NCI-H2029 (cell line): ENCODE measurements at places on chromosomes 3 and 15.
A peak's percentile ranks its signal among the peaks of the same experiment; 100 is the strongest.

DNA sequence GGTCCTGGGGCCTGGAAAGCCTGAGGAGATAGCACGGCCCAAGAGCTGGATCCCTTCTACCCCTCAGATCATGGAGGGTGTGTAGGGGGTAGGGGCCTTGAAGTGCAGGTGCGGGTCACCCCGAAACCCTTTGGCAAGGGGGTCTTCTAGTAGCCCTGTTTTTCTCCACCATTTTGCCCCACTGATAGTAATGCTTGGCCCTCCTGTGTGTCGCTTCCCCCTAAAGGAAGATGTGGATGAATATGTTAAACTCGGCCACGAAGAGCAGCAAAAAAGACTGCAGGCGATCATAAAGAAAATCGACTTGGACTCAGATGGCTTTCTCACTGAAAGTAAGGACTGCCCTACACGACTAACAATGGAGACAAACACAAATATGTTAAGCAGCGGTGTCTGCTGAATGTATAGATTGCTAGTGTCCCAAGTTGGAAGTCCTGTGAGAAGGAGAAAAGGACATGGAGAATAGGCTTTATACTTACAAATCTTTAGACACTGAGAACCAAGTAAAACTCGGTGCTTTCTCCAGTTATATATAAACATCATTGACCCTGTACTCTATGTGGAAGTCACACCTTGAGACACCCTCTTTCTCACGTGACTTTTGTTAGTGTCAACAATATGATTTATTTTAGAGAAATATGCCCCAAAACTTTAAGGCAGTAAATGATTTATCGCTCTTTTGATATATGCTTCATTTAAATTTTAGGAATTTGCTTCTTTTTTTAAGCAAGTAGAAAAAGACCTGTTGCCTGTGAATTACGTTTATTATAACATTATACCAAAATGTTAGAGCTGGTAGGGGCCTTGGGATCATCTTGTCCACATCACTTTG, 802 bp downstream of the RCN2 start:
- DNase-seq, result no peak

DNA sequence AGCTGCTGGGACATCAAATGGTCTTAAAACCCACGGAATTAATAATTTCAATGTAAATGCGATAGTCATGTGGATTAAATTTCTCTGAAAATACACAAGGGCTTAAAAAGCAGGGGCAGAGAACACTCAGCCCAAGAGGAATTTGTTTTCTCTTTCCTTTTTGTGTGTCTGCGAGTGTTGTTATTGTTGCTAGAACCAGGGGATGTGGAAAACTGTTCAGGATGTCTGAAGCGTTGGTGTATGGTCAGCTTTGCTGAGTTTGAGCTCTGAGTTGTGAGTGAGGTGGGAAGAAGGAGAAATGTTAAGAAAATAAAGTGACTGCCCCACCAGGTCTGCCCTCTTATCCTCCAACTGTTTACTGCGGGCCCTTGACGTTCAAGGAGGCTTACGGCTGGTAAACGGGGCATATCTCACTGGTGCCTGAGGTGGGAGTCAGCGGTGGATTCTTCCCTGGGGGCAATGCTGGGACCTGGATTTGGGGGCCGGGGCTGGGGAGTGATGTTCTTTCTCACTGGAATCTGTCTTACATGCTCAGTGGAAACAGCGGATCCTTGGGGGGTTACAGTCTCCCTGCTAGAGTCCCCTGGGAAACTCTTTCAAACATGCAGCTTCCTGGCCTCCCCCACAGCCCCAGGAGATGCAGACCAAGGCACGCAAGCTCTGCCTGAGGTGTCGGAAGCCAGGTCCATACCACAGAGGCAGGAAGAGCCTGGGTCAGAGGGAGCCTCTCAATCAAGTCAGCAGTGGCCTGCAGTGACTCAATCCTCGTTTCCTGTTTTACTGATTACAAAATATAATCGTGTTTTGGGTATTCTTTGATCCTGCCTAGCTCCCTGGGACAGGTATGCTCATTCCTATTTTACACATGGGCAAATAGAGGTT, 41.8 kb downstream of the ITGA11 start:
- DNase-seq, result no peak

DNA sequence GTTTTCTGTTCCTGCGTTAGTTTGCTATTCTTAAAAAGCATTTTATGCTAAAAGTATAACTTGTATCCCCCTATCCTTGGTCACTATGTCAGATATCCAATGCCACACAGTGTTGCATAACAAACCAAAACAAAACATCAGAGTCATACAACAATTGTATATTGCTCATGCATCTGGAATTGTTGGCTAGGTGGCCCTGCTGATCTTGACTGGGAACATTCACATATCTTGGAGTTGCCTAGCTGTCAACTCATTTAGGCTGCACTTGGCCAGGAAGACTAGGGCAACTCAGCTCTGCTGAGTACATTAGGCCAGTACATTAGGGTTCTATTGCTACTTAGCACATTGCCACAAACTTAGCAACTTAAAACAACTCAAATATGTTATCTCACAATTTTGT, 706.5 kb upstream of the UBE2E2 start:
- no peak for DNase-seq

- DNase-seq, result no peak
Observed at GRCh38 chr15:89067751-89068150, 20.5 kb upstream of the ABHD2 start.

- peak; percentile 51 for DNase-seq
Observed at GRCh38 chr3:96657710-96658109, 156.7 kb upstream of the EPHA6 start.

- no peak for DNase-seq
Observed at GRCh38 chr3:67641451-67641850, 13.0 kb downstream of the SUCLG2 start.

- DNase-seq, result no peak
Observed at GRCh38 chr15:42144841-42145375, 11.5 kb downstream of the PLA2G4F start.

- DNase-seq, result no peak
Observed at GRCh38 chr3:67598814-67599556, 55.4 kb downstream of the SUCLG2 start.

- no peak for DNase-seq
Observed at GRCh38 chr3:38114052-38114874, 22.7 kb downstream of the ACAA1 start.

DNA sequence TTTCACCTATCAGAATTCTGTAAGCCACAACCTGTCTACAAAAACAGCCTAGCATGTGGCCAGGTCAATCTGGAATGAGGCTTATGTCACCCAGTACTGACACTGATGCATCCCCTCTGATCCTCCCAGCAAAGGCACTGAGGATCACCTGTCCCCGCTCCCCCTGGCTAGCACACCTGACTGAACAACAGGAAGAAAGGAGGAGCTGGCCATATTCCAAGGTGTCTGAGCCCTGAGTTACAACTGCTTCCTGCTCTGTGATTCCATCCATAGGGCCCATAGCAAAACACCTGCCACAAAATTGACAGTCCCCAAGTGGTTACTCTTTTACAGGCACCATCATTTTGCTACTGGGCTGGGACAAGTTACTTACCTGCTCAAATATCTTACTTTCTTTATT, 555.5 kb upstream of the CFAP20DC start:
- peak; percentile 73 for DNase-seq

GRCh38 chr3:129626744-129627349, 20.4 kb upstream of the PLXND1 start:
- DNase-seq, result peak; percentile 59

DNA sequence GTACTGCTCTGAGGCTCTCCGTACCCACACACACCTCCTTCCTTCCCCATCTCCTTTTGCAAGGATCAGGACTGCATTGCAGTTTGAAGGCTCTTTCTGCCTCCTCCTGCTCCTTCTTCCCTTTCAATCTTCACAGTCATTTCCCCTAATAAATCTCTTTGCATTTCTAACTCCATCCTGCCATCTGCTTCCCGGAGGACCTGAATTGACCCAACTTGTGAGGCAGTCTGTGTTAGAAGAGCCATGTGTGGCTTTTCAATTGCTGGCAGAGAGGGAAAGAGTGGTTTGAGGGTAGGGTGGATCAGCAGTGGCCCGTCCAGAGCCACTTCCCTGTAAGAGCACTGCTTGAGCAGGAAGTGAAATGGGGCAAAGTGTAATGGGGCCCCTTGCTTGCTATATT, 35.8 kb downstream of the ANAPC13 start:
- no peak for DNase-seq

GRCh38 chr3:35045118-35045517, 594.2 kb upstream of the ARPP21 start:
- no peak for DNase-seq

- DNase-seq, result no peak
Observed at GRCh38 chr3:33186524-33187367, 31.9 kb downstream of the SUSD5 start.

GRCh38 chr15:39502082-39502447, 78.8 kb upstream of the THBS1 start:
- no peak for DNase-seq

- DNase-seq, result no peak
Observed at GRCh38 chr3:107344722-107345121, 32.5 kb upstream of the CCDC54 start.

DNA sequence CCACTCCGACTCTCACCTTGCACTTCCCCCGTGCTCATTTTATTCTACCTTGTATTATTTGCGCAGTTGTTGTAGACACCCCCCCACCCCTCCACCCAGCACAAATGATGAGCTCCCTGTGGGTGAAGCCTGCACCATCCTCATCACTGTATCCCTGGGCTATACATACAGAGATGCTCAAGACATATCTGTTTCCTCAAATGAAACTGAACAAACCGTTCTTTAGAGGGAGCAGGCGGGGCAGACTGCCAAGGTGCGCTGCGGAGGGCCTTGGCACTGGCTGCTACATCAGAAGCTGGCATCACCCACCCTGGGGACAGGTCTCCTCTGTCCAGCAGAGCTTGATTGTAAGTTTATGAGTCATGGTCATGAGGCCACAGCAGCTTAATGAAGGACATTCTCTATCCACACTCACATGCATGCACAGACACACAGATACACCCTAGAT, 29.0 kb downstream of the ADCY5 start:
- DNase-seq, result peak; percentile 27

- no peak for DNase-seq
Observed at GRCh38 chr3:52228751-52229291, 3.4 kb upstream of the TLR9 start.

GRCh38 chr3:134312072-134312872, 61.6 kb upstream of the RYK start:
- DNase-seq, result no peak

DNA sequence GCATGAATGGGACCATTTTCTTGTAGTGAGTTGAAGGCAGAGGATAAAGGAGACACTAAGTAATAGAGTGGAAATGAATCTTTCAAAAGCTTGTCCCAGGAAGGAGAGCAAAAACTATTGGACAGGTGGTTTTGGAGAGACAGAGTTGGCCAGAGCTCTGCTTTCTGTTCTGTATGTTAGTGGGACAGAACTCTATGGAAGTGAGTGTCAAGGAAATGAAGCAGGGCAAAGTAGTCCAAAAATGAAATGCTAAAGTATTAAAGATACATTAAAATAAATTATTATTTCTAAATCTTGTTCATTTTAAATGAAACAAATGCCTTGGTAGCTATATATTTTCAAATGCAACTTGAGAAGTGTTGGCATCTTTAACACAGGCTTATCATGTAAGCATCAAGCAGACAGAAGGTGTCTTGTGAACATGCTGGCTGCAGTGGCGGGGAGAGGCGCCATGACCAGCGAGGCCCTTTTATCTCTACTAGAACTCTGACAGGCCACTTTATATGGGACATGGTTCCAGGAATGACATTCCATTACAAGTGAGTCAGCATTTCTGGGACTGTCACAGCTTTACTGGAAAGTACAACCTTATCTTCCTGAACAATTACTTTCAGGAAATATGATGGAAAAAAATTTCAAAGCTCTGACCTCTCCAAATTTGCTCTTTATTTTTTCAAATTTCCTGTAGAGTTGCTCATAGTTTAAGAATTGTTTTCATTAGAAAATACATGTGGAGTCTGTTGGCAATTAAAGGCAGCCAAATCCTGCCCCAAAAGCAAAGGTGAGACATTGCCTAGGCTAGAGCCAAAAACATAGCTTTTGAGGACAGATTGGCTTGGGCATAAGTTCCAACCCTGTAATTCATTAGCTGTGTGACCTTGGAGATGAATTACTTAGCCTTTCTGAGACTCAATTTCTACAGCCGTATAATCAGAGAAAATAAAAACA, 106.5 kb downstream of the ECT2 start:
- DNase-seq, result no peak

GRCh38 chr3:43217206-43217605, 69.1 kb upstream of the SNRK start:
- no peak for DNase-seq

DNA sequence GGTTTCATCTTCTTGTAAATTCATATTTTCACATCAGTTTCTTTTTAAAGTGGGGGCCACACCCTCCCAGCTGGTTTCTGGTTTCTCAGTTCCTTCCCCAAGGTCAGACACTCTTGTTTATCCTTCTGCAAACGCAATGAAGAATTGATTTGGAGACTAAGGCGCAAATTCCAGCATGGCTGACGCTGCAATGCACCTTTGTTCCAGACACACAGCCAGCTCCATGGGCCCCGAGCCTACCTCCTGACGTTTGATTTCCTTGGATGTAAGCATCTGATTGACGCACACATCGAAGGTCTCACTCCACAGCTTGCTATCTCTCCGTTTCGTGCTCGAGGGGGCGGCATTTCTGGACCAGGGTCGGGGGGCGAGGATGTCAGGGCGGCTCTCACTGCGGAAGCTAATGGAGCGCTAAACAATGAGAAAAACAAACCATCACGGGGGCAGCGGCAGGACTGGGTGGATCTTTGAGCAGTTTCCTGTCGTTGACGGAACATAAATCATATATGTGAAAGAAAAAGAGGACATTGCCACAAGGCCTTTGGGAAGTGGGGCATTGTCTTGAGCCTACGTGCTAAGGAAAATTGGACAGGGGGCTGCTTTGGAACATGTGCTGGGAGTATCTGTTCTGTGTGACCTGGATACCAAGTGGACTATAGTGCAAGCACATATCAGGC, 46.9 kb downstream of the ARHGEF3 start:
- no peak for DNase-seq

- no peak for DNase-seq
Observed at GRCh38 chr15:64530918-64531317, 70.5 kb downstream of the ZNF609 start.

- no peak for DNase-seq
Observed at GRCh38 chr15:73763931-73764330, 10.8 kb upstream of the INSYN1 start.

DNA sequence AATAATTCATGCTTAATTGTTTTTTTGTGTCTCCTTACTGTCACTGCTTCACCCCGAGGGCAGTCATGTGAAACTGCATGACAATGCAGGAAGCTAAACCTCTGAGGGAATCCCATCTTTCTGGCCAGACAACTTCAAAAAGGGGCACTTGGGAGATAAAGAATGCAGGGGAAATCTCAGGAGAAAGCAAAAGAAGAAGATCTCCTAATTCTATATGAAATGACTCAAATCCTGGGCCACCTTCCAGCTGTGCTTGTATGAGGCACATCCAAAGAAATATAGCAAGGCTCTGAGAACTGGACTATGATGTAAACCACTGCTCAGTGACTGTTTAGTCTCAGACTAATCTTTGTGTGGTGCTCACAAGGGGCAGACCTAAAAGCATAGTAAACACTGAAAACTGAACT, 22.6 kb upstream of the UMPS start:
- no peak for DNase-seq

DNA sequence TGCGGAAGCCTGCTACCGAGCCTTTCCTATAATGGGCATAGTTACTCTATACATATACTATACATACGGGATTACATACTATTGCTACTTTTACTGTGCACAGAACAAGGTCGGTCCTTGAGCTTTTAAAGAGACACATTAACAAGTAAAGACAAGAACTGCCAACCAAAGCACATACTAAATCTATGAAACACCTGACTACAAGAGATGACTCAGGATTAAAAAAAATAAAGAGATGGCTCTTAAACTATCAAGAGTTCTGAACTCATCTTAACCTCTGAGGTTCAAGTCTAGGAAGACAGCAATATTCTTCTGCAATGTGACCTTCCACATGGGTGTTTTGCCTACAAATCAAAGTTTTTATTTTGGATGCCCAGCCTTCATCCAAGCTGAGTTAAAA, 106.8 kb downstream of the TNIK start:
- DNase-seq, result no peak
